ENCODE measurements at places on chromosomes 1 and 21.

GRCh38 chr1:18458133-18459092 lies 22.3 kb upstream of the KLHDC7A start:
- no peaks in the 10 kb centered on the region for H3K36me3 ChIP-seq
- H3K27me3 ChIP-seq: no peaks in the 10 kb centered on the region
- H3K4me3 ChIP-seq: no peak overlapping the region
- H3K27ac ChIP-seq: no peak overlapping the region
- no peaks in the 10 kb centered on the region for H3K4me1 ChIP-seq

GRCh38 chr1:1200876-1201810 lies 5.2 kb downstream of the TNFRSF18 start:
- H3K4me3 ChIP-seq: peak overlapping the region; percentile 24
- no peaks in the 10 kb centered on the region for H3K27me3 ChIP-seq
- peak; percentile 79 for DNase-seq
- H3K27ac ChIP-seq: peak overlapping the region; percentile 72
- H3K4me1 ChIP-seq: no peaks in the 10 kb centered on the region
- H3K36me3 ChIP-seq: no peaks in the 10 kb centered on the region

DNA sequence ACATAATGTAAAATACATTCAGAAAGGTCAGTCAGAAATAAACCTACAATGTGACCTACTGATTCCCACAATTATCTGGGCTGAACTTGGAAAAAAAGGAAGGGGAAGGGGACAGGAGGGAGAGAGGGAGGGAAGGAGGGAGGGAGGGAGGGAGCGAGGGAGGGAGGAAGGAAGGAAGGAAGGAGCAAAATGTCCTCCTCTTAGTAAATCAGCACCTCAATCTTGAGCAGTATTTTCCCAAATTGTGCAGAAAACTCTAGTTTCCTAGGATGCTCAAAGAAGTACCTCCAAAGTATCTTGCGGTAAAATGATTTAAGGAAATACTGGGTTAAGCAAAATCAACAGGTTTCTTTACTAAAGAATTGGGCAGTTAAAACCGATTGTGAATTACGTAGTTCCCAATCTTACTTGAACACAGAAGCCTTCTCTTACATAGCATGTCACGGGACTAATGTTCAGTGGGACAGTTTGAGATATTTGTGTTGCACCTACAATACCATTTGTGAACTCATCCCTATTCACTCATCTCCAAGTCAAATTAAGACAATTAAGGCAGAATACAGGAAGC lies 51.0 kb upstream of the ASPM start:
- H3K27me3 ChIP-seq: no peaks in the 10 kb centered on the region
- no peak for DNase-seq
- no peak overlapping the region for H3K27ac ChIP-seq
- no peaks in the 10 kb centered on the region for H3K36me3 ChIP-seq
- peaks cover 25% of the 10 kb centered on the region for H3K4me1 ChIP-seq

DNA sequence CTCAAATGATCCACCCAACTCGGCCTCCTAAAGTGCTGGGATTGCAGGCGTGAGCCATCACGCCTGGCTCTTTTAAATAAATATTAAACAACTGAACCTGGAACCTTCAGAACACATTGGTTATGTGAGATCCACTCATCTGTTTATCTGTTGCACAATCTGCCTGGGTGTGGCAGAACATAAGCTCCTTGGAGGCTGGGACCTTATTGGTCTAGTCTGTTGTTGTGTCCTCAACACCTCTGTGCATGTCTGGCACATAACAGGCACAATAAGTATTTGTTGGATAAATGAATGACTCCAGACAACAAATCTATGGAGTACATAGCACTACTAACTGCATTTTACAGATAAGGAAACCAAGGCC lies 4.1 kb upstream of the NBL1 start:
- DNase-seq: no peak
- no peak overlapping the region for H3K4me3 ChIP-seq
- peaks cover 6% of the 10 kb centered on the region for H3K4me1 ChIP-seq
- H3K27ac ChIP-seq: no peak overlapping the region

DNA sequence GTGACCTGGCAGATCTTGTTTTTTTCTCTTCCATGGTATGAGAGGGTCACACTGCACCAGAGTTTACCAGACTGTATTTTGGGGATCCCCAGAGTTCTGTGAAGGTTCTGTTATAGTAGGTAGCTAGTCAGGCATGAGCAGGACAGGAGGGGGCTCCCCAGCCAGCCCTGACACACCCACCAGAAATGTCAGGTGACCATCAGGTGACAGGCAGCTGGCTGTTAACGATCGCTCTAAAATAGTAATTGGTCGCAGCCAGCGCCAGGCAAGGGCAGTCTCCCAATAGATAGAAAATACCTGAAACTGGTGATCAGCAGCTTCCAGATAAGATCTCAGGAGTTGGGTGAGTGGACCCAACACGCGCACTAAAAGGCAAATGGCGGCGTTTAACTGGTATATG lies 264.9 kb downstream of the RHOU start:
- no peaks in the 10 kb centered on the region for H3K36me3 ChIP-seq
- no peaks in the 10 kb centered on the region for H3K27me3 ChIP-seq
- no peak for DNase-seq
- no peak overlapping the region for H3K4me3 ChIP-seq

GRCh38 chr1:46812996-46813857 lies 14.4 kb downstream of the CYP4B1 start:
- no peaks in the 10 kb centered on the region for H3K36me3 ChIP-seq
- H3K4me1 ChIP-seq: no peaks in the 10 kb centered on the region

GRCh38 chr1:59343576-59343840 lies 46.6 kb downstream of the FGGY start:
- H3K4me1 ChIP-seq: no peaks in the 10 kb centered on the region
- H3K4me3 ChIP-seq: no peak overlapping the region
- no peak for DNase-seq

DNA sequence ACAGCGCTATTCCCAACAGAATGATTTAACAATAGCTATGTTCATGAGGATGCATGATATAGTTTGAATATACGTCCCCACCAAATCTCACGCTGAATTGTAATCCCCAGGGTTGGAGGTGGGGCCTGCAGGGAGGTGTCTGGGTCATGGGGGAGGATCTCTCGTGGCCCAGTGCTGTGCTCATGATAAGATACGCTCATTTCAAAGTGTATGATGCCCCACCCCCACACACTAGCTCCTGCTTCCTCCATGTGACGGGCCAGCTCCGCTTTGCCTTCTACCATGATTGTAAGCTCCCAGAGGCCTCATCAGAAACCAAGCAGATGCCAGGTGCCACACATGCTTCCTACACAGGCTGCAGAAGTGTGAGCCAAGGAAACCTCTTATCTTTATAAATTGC lies 93.6 kb downstream of the SMYD3 start:
- no peaks in the 10 kb centered on the region for H3K27me3 ChIP-seq
- H3K4me1 ChIP-seq: no peaks in the 10 kb centered on the region
- H3K36me3 ChIP-seq: no peaks in the 10 kb centered on the region
- no peak overlapping the region for H3K4me3 ChIP-seq

- no peaks in the 10 kb centered on the region for H3K4me1 ChIP-seq
- no peaks in the 10 kb centered on the region for H3K36me3 ChIP-seq
- H3K4me3 ChIP-seq: no peak overlapping the region
- DNase-seq: no peak
- H3K27ac ChIP-seq: no peak overlapping the region
- H3K27me3 ChIP-seq: no peaks in the 10 kb centered on the region
Measured at GRCh38 chr1:210703593-210703992, 374.9 kb downstream of the HHAT start.

DNA sequence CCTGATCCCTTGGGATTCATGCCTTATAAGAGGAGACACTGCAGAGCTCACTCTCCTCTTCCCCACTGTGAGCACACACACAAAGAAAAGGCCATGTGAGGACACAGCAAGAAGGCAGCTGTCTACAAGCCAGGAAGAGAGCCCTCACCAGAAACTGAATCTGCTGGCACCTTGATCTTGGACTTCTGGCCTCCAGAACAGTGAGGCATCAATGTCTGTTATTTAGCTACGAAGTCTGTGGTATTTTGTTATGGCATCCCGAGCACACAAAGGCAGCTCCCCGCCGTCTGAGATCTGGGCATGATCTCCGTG lies 47.1 kb upstream of the RPL11 start:
- no peak overlapping the region for H3K27ac ChIP-seq
- H3K4me1 ChIP-seq: no peaks in the 10 kb centered on the region
- H3K27me3 ChIP-seq: no peaks in the 10 kb centered on the region
- DNase-seq: no peak
- H3K4me3 ChIP-seq: no peak overlapping the region
- no peaks in the 10 kb centered on the region for H3K36me3 ChIP-seq

DNA sequence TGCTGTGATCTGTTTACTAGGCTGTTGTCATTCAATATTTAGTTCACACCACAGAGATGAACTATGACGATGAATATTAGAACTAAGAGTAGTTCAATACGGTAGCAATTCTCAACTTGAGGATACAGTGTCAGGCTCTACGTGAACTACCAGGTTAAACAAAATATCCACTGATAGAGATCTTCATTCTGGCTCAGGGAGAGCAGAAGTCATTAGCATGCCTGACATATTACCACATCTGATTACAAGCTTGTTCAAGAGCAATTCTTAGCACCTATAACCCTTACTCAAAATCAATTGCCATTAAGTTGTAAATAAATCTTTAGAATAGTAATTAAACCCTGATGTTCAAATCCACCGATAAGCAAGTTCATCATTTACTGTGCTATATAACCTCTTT lies 207.2 kb downstream of the CHRM3 start:
- H3K27ac ChIP-seq: no peak overlapping the region
- H3K4me3 ChIP-seq: no peak overlapping the region
- no peaks in the 10 kb centered on the region for H3K27me3 ChIP-seq
- H3K4me1 ChIP-seq: no peaks in the 10 kb centered on the region

DNA sequence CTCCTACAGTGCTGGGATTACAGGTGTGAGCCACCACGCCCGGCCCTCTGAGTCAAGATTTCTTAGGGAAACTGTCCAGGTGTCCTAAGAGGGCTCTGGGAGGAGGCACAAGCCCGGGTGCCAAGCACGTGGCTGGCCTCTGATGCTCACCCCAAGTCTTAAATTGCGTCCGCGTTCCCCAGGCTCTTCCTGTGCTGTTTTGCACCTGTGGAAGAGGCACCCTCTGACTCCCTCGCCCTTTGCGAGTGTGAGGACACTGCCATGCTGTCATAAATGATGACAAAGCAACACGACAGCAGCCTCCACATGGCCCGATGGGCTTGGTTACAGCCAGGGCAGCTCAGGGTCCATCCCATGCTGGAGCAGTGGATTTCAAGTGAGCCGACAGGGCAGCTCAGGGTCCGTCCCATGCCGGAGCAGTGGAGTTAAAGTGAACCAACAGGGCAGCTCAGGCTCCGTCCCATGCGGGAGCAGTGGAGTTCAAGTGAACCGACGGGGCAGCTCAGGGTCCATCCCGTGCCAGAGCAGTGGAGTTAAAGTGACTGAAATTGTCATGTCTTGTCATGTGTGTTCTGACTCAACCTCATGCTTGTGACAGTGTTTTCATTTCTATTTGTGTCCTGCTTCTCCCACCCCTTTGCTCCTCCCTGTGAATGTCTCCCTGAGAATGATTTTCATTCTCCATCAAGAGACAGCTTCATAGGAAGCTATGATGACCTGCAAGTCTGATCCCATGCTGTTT lies 33.9 kb downstream of the PCNT start:
- H3K27me3 ChIP-seq: no peaks in the 10 kb centered on the region
- H3K36me3 ChIP-seq: no peaks in the 10 kb centered on the region
- H3K4me1 ChIP-seq: no peaks in the 10 kb centered on the region
- no peak for DNase-seq

GRCh38 chr1:218507355-218508002 lies 162.3 kb downstream of the TGFB2 start:
- no peak for DNase-seq
- no peak overlapping the region for H3K4me3 ChIP-seq
- no peaks in the 10 kb centered on the region for H3K36me3 ChIP-seq
- no peak overlapping the region for H3K27ac ChIP-seq

GRCh38 chr1:50750021-50750619 lies 209.9 kb downstream of the FAF1 start:
- no peak overlapping the region for H3K27ac ChIP-seq
- no peak overlapping the region for H3K4me3 ChIP-seq
- no peak for DNase-seq
- peaks cover 19% of the 10 kb centered on the region for H3K36me3 ChIP-seq
- H3K27me3 ChIP-seq: no peaks in the 10 kb centered on the region

- no peaks in the 10 kb centered on the region for H3K27me3 ChIP-seq
- no peaks in the 10 kb centered on the region for H3K4me1 ChIP-seq
- H3K27ac ChIP-seq: no peak overlapping the region
- DNase-seq: no peak
Measured at GRCh38 chr1:232751393-232752140, 53.6 kb upstream of the MAP10 start.

DNA sequence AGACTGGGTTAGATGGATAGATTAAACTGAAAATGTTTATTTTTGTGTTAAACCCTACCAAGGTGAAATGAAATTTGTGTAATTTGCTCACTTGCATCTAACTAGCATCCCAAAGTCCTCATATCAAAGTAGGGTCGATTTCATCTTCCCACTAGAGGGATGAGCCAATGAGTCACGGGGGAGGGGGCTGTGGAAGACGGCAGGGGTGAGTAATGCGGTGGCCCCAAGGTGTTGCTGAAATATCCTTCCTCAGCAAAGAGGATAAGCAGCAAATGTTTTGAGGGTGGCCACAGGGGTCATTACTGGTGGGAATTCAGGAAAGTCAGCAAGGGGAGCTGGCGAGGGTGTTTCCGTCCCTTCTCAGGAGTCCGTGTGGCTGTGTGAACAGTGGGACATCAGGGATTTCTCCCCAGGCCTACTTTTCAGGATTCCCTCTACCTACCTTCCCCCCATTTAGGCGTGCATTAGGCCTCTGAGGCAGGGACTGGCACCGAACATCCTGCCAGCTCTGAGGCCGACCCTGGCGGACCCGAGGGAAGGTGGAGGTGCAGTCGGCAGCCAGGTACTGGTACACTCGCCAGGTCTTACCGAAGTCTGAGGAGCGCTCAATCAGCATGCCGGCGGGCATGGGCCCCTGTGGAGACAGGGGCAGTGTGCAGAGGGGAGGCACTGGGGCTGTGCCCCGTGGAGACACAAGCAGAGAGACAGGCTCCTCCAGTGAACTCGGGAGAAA lies 18.1 kb downstream of the LAMB3 start:
- no peak overlapping the region for H3K4me3 ChIP-seq
- no peak for DNase-seq
- H3K27ac ChIP-seq: no peak overlapping the region
- H3K36me3 ChIP-seq: no peaks in the 10 kb centered on the region

- no peaks in the 10 kb centered on the region for H3K4me1 ChIP-seq
- H3K27ac ChIP-seq: no peak overlapping the region
- no peak overlapping the region for H3K4me3 ChIP-seq
Measured at GRCh38 chr1:233514946-233515391, 98.9 kb upstream of the KCNK1 start.

GRCh38 chr1:208219659-208220282 lies 24.4 kb downstream of the PLXNA2 start:
- H3K27me3 ChIP-seq: no peaks in the 10 kb centered on the region
- no peaks in the 10 kb centered on the region for H3K4me1 ChIP-seq
- H3K36me3 ChIP-seq: no peaks in the 10 kb centered on the region
- DNase-seq: no peak
- no peak overlapping the region for H3K4me3 ChIP-seq

DNA sequence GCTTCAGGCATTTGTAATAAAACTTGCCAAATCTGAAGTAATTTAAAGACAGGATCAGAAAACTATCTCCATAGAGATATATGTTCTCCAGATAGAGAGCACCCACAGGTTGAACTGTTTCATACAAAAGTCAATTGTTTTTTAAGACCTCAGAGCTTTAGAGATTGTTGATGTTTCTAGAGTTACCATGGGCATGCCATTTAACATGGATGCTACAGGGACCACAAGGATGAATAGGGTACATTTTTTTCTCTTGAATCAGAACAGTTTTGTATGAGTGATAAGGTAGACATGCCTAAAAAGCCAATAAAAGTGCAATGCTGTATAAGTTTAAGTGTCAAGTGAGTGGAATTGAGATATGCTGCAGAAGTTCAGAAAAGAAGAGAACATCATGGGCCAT lies 511.0 kb upstream of the CAMK1G start:
- no peak overlapping the region for H3K4me3 ChIP-seq
- no peaks in the 10 kb centered on the region for H3K36me3 ChIP-seq
- H3K27me3 ChIP-seq: no peaks in the 10 kb centered on the region
- H3K27ac ChIP-seq: no peak overlapping the region
